Spleen (tissue), 13 donors: ENCODE measurements at places on chromosomes 5 and 9. TPM values are rescaled to one million over a fixed set of nuclear protein-coding genes. Genes with fewer than 3 reads are reported as not detected.

DNA sequence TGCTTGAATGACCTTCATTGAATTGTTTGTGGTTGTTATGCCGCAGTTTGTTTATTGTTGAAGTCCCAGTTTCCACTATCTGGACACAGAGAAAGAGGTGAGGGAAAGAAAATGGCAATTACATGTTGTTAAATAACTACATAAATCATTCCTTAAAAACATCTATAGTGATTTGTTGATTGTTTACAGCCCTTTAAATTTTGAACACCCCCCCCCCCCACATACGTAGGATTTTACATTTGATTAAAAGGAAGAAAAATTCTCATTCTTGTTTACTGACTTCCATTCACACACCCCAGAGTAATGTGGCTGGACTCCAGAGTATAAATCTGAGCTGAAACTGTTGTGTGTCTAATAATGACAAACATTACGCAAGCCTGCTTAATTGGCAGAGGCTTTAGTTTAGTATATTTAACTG is 87.1 kb upstream of the FAM174A start:
- no peak overlapping the region for H3K27ac ChIP-seq
- no peaks in the 10 kb centered on the region for H3K4me1 ChIP-seq
- no peaks in the 10 kb centered on the region for H3K27me3 ChIP-seq

GRCh38 chr5:172634106-172634899 is 6.8 kb upstream of the NEURL1B start:
- no peak for DNase-seq
- no peak overlapping the region for H3K4me3 ChIP-seq
- no peaks in the 10 kb centered on the region for H3K4me1 ChIP-seq

DNA sequence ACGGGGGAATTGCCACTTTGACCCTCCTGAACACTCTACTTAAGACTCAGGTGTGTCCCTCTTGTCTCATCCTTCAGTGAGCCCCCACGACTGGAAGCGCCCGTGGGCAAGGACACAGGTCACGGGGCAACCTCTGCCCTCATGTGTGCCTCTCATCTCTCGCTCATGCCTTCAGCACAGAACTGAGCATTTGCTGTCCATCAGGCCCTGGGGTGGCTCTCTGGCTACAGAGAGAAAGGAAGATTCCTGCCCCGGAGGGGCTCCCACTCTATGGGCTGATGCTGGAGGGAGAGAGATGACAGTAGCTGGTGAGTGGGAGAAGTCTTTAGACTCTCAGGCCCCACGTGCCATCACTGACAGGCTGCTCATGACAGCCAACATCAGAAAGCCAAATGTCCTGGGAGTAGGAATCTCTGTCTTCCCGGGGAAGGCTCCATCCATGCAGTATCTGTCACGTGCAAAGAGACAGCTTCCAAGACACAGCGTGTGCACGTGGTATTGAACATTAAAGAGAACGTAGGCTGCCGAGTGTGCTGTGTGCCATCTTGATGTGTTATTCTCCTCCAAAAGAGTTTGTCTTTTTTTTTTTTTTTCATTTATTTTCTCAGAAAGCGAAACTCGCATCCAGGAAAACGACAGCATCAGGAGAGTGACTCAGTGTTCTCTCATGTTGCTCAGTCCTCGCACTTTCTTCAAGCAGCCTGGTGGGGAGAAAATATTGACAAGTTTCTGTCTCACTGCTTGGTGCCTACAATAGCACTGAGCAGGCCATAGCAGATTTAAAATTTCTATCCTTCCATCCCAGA is 190.5 kb downstream of the GAS1 start:
- H3K27me3 ChIP-seq: no peaks in the 10 kb centered on the region
- no peak overlapping the region for H3K4me3 ChIP-seq
- DNase-seq: no peak

GRCh38 chr9:136686794-136687711 is at the start of gene AGPAT2:
Gene AGPAT2 (minus strand): TSS chr9:136687457. CDS start chr9:136687357, 100 bp downstream.
- H3K36me3 ChIP-seq: no peaks in the 10 kb centered on the region
- H3K4me3 ChIP-seq: peak within 1 kb of the TSS; percentile 95
- peaks cover 56% of the 10 kb centered on the region for H3K4me1 ChIP-seq
- H3K27ac ChIP-seq: peak within 1 kb of the TSS; percentile 99

- H3K36me3 ChIP-seq: peaks cover 9% of the 10 kb centered on the region
- peaks cover 18% of the 10 kb centered on the region for H3K4me1 ChIP-seq
Observed at GRCh38 chr5:160434022-160434531, 12.4 kb downstream of the PTTG1 start.

GRCh38 chr5:174799121-174799520 is 74.7 kb downstream of the MSX2 start:
- no peaks in the 10 kb centered on the region for H3K36me3 ChIP-seq
- no peak for DNase-seq

- no peak for DNase-seq
- peaks cover 9% of the 10 kb centered on the region for H3K4me1 ChIP-seq
- H3K27ac ChIP-seq: peak overlapping the region; percentile 58
Observed at GRCh38 chr5:149681252-149681651, 48.9 kb upstream of the PPARGC1B start.

- no peak overlapping the region for H3K27ac ChIP-seq
- H3K4me3 ChIP-seq: no peak overlapping the region
- no peaks in the 10 kb centered on the region for H3K36me3 ChIP-seq
- no peak for DNase-seq
- no peaks in the 10 kb centered on the region for H3K4me1 ChIP-seq
Observed at GRCh38 chr5:169011451-169011850, 289.5 kb downstream of the SLIT3 start.

- no peaks in the 10 kb centered on the region for H3K4me1 ChIP-seq
- H3K36me3 ChIP-seq: no peaks in the 10 kb centered on the region
- no peaks in the 10 kb centered on the region for H3K27me3 ChIP-seq
Observed at GRCh38 chr9:6080154-6080716, 64.8 kb upstream of the RANBP6 start.

DNA sequence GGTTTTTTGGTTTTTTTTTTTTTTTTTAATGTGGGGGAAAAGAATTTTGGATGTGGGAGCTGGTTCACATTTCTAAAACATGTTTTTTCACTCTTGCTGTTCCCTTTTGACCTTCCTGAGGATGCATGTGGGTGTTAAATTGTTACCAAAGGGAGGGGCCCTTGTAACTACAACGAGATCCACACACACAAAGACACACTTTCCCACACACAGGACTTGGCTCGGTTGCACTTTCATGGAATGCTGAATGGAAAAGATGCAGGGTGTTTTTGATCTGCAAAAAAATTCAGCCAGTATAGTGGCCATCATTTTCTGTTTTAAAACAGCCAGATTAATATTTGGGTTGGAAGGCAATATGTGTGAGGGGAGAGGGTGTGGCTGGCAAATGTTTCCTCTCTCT is 576.9 kb downstream of the EBF1 start:
- no peak for DNase-seq
- H3K27me3 ChIP-seq: no peaks in the 10 kb centered on the region
- no peak overlapping the region for H3K4me3 ChIP-seq

- H3K4me3 ChIP-seq: no peak overlapping the region
- no peaks in the 10 kb centered on the region for H3K36me3 ChIP-seq
- H3K27ac ChIP-seq: no peak overlapping the region
- DNase-seq: no peak
- H3K4me1 ChIP-seq: no peaks in the 10 kb centered on the region
- H3K27me3 ChIP-seq: no peaks in the 10 kb centered on the region
Observed at GRCh38 chr9:100730086-100730485, 152.2 kb downstream of the CAVIN4 start.

GRCh38 chr5:37182667-37183066 is 66.5 kb downstream of the CPLANE1 start:
- no peak for DNase-seq
- peaks cover 13% of the 10 kb centered on the region for H3K36me3 ChIP-seq
- H3K27ac ChIP-seq: no peak overlapping the region
- no peaks in the 10 kb centered on the region for H3K27me3 ChIP-seq
- H3K4me1 ChIP-seq: no peaks in the 10 kb centered on the region

DNA sequence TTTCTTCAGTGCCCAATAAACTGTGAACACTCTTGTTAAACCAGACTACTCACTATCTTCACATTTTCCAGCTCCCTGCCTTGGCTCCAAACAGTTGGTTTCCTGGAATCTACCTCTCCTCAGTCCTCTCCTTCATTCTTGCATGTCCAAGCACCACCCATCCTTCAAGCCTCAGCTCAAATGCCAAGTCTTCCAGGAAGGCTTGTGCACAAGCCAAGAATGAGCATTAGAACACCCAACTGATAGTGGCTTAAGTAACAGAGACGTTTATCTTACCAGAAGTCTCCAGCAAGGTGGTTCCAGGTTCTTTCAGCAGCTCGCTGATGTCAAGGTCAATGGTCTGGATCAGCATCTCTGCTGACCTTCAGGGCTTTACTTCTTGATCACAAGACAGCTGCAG is 60.1 kb downstream of the PTPDC1 start:
- peaks cover 10% of the 10 kb centered on the region for H3K4me1 ChIP-seq
- H3K4me3 ChIP-seq: no peak overlapping the region

DNA sequence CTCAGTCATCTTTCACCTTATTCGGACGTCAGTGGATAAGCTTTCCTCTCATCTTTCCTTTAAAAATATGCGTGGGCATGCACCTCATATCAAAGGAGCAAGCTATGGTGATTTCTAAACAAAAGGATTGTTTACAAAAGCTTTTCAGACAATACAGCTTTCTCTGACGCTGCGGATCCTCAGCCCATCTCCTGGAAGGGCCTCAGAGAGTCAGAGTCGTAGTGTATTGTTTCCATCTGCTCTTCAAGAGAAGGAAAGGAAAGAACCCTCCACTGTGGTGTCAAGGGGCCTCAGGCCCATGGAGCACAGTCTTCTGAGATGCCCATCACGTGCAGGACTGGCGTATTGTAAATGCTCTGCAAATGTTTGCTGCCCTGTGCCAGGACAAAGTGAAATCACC is 163.4 kb upstream of the MAP1B start:
- no peak overlapping the region for H3K27ac ChIP-seq
- H3K4me3 ChIP-seq: no peak overlapping the region
- no peaks in the 10 kb centered on the region for H3K36me3 ChIP-seq
- no peaks in the 10 kb centered on the region for H3K4me1 ChIP-seq
- no peaks in the 10 kb centered on the region for H3K27me3 ChIP-seq
- no peak for DNase-seq

GRCh38 chr9:101427957-101428655 is 7.5 kb downstream of the ALDOB start:
- no peaks in the 10 kb centered on the region for H3K36me3 ChIP-seq
- H3K4me1 ChIP-seq: no peaks in the 10 kb centered on the region
- H3K27ac ChIP-seq: no peak overlapping the region
- DNase-seq: no peak

GRCh38 chr5:154917757-154918156 is 20.3 kb downstream of the GEMIN5 start:
- DNase-seq: no peak
- H3K36me3 ChIP-seq: peaks cover 3% of the 10 kb centered on the region
- no peak overlapping the region for H3K27ac ChIP-seq
- no peaks in the 10 kb centered on the region for H3K4me1 ChIP-seq
- no peak overlapping the region for H3K4me3 ChIP-seq

- H3K4me1 ChIP-seq: no peaks in the 10 kb centered on the region
- H3K27me3 ChIP-seq: no peaks in the 10 kb centered on the region
- no peak for DNase-seq
- no peaks in the 10 kb centered on the region for H3K36me3 ChIP-seq
- no peak overlapping the region for H3K4me3 ChIP-seq
Observed at GRCh38 chr5:180093651-180094382, 22.3 kb upstream of the RNF130 start.

DNA sequence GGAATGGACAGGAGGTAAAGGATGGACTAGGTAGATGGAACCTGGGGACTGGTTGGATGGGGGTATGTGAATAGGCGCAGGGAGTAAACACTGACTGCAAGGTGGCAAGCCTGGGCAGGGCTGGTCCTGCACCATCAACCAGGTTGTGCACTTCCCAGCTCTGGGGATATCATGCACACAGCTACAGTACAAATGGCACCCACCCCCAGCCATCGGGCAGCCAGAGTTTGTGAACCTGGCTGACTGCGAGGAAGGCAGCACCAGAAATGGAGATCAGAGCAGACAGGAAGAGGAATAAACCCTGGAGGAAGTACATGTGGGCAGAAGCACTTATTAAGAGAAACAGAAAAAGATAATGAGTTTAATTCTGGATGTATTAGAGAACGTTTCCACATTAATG is 229.1 kb downstream of the ESM1 start:
- no peaks in the 10 kb centered on the region for H3K27me3 ChIP-seq
- H3K36me3 ChIP-seq: no peaks in the 10 kb centered on the region
- DNase-seq: no peak
- no peak overlapping the region for H3K4me3 ChIP-seq
- peaks cover 43% of the 10 kb centered on the region for H3K4me1 ChIP-seq
- peak overlapping the region; percentile 76 for H3K27ac ChIP-seq

DNA sequence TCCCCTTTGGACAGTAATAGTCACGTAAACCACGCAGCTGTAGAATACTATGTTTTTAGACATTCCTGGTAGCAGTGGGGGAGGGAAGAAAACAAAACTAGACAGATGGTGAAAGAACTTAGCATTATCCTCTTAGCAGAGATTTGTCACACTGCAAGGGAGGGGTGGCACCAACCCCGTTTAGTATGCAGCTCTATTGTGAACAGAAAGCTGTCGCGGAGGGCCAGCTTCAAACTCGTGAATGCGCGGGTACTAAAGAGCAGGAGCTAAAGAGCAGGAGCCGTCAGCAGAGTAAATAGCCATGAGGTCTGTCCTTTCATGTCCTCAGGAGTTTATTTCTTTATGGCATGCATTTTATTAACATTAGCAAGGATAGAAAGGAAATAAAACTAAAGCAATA is 141.9 kb upstream of the SLC12A2 start:
- no peaks in the 10 kb centered on the region for H3K27me3 ChIP-seq
- no peak overlapping the region for H3K27ac ChIP-seq
- H3K36me3 ChIP-seq: no peaks in the 10 kb centered on the region
- no peak for DNase-seq
- H3K4me3 ChIP-seq: no peak overlapping the region

- DNase-seq: no peak
- H3K27ac ChIP-seq: no peak overlapping the region
- H3K4me3 ChIP-seq: no peak overlapping the region
- no peaks in the 10 kb centered on the region for H3K27me3 ChIP-seq
- no peaks in the 10 kb centered on the region for H3K4me1 ChIP-seq
Observed at GRCh38 chr5:3428334-3428733, 167.3 kb upstream of the IRX1 start.

GRCh38 chr9:132697230-132697629 is 27.0 kb downstream of the GTF3C4 start:
- no peaks in the 10 kb centered on the region for H3K36me3 ChIP-seq
- peaks cover 3% of the 10 kb centered on the region for H3K27me3 ChIP-seq
- DNase-seq: no peak
- H3K4me1 ChIP-seq: no peaks in the 10 kb centered on the region
- no peak overlapping the region for H3K4me3 ChIP-seq
- H3K27ac ChIP-seq: no peak overlapping the region

GRCh38 chr9:113966394-113966793 is 90.3 kb downstream of the ZNF618 start:
- no peak for DNase-seq
- H3K36me3 ChIP-seq: no peaks in the 10 kb centered on the region
- H3K27ac ChIP-seq: no peak overlapping the region
- peaks cover 5% of the 10 kb centered on the region for H3K4me1 ChIP-seq
- H3K27me3 ChIP-seq: no peaks in the 10 kb centered on the region

The HMMR gene
- polyA plus RNA-seq: 4.4 TPM

The SOX30 gene
- polyA plus RNA-seq: 0.11 TPM

The PCDHB2 gene
- polyA plus RNA-seq: 0.12 TPM

The FOXD4L6 gene
- polyA plus RNA-seq: not detected

The SLC4A9 gene
- 0.04 TPM for polyA plus RNA-seq

The BTNL9 gene
- polyA plus RNA-seq: 32.6 TPM

The IFNB1 gene
- polyA plus RNA-seq: not detected

The PCSK5 gene
- 0.28 TPM for polyA plus RNA-seq

The SLC25A25 gene
- 13.6 TPM for polyA plus RNA-seq

The TAF11L13 gene
- not detected for polyA plus RNA-seq

The SNCAIP gene
- polyA plus RNA-seq: 12.1 TPM

The NRARP gene
- 0.94 TPM for polyA plus RNA-seq
